ENCODE measurements at places on chromosomes 3 and 15.

DNA sequence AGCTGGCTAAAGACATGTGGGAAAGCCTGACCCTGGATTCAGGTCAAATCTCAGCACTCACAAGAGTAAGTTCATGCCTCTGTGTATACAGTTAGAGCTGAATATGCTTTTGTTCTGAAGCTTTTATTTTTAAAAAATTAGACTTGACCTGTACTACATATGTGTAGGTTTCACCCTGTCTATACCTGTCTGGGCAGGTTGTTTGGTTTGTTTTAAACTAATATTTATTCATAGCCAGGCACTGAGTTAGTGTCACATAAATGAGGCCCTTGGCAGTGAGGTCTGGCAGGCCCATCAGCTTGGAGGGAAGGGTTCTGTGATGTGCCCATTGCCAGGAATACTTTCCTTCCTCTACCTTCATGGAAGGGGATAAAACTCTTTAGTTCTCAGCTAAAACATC, 1.9 kb downstream of the DNAJA4 start:
- no peak for DNase-seq

DNA sequence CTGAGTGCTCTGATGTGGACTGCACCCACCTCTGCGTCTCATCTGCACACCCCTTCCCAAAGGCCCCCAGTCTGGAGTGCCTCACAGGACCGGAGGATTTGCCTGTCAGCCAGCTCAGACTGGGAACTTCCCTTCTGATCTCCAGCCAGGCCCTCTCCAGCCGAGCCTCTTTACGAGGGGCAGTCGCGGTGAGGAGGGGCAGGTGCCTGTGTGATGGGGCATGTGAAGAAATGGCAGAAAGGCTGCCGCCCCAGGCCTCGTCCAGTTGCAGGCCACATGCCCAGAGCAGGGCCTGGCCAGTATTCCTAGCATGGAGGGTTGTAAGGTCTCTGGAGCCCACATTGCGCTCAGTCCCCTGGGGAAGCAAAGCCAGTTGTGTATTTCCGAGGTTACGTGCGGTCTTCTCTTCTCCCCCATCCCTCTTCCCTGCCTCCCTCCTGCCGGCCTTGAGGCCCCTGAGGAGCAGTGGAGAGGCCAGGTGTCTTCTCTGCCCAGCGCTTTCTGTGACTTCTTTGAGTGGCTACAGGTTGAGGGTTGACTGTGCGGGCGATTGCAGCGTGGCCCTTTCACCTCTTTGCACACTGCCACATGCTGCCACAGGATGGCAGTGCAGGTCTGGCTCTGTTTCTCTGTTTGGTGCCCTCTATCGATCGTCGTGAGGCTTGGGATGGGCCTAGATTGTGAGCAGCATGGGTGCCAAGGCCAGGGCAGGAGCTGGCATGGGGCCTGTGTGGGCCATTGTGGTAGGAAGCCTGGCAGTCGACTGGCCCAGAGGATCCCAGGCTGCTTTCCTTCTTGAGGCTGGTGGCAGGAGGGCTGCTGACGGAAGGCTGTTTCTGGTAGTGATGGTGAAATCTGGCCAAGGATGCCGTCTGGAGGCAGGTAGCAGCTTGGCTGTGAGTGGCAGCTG, 5.3 kb downstream of the CLK3 start:
- no peak for DNase-seq

GRCh38 chr3:152271501-152272236, 2.9 kb downstream of the MBNL1 start:
- no peak for DNase-seq

- no peak for DNase-seq
These were observed 528 bp downstream of the LPCAT4 start for GRCh38 chr15:34366271-34367065.

GRCh38 chr3:20773320-20773984, 587.4 kb upstream of the SGO1 start:
- no peak for DNase-seq
